ENCODE measurements at places on chromosomes 3 and 15.

- no peak for DNase-seq
Measured at GRCh38 chr3:191361456-191361855, 31.1 kb upstream of the UTS2B start.

GRCh38 chr15:98946301-98947255 lies 61.0 kb downstream of the PGPEP1L start:
- no peak for DNase-seq

DNA sequence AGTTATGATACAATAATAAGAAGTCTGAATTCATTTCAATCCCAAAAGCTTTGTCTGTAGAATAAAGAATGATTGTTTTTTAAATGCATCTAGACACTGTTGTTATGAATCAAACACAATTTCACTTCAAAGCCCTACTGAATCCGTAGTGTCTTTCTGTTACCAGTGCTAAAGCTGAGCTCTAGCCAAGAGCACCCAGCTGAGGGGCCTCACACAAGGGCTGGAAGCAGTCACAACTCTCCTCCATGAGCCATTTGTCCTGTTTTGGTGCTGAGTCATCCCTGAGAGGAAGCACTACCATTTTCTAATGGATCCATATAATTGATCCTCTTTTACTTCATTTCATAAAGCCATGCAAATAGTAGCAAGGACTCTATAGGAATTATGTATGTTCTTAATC lies 158.2 kb upstream of the ANKRD28 start:
- no peak for DNase-seq

DNA sequence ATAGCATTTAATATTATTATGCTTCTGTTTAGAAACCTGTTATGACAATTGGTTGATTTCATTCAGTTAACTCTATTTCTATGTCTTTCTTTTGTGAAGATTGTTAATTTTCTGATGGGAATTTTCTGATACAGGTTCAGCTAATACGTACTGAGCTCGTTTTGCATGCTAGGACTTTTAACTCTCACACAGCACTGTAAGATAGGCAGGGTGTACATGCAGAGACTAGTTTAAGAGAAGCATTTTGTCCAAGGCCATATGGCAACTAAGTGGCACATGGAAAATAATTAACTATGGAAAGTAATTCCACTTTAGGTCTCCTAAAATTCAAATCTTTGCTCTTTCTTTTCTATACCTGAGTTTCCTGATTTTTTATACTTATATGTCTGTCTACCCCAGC lies 81.9 kb downstream of the IL1RAP start:
- DNase-seq: no peak

DNA sequence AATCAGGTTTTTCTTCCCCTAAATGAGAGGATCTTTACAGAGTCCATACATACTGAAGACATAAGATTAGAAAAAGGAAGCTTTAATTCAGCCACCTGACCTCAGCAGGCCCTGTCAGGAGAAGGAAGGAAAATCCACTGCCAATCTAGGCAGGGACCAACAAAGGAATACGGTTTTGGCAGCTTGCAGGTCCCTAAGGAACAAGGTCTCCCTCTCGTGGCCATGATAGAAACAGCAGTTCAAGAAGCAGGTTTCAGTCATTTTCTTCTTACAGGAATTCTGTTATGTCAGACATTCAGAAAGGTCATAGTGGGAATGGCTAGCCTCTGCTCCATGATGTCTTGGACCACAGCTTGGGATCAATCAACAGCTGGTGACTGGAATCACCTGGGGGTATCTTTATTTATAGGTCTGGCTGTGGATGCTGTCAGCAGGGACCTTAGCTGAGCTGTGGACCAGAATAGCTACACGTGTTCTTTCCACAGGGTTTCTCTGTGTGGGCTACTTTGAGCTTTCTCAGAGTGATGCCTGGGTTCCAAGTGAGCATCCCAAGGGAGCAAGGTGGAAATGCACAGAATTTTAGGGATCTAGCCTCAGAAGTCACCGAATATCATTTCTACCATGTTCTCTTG lies 9.4 kb upstream of the CMSS1 start:
- DNase-seq: no peak

DNA sequence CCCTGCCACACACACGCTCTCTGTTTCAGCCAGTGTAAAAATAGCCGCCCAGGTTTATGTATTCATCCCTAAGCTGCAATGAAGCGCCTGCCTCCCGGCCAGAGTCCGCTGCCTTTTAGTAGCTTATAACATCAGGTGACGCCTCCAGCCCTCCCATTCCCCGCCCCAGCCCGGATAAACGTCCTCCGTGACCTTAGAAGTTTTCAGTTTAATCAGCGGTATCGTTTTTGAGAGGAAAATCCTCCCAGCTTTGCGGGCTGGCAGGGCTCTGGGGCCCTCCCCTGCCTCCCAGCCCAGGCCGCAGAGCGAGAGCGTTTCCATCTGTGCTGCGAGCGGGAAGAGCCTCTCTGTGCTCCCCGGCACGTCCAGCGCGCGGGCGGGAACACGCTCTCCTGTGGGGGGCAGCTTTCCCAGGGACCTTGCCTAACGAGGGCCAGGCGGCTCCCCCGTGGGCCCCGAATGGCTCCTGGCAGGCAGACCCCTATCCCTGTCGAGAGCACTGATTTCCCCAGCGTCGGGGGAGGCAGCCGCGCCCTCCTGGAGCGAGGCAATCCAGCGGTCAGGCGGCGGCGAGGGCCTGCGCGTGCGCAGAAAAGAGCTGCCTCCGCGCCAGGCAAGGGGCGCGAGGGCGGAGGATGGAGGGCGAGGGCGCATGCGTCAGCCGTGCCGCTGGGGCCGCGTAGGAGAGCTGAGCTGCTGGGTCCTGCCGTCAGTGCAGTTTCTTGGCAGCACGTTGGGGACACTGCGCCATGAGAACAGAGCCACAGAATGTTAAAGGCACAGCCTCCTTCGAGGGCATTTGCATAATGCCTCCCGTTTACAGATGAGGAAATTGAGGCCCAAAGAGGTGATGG lies 71.1 kb downstream of the CCNL1 start:
- DNase-seq: peak; percentile 90
